KBM-7 (cell line): ENCODE measurements at places on chromosomes 1 and 21.
A peak's percentile ranks its signal among the peaks of the same experiment; 100 is the strongest.

- no peak for DNase-seq
Measured at GRCh38 chr1:51285055-51285454, 45.3 kb downstream of the TTC39A start.

DNA sequence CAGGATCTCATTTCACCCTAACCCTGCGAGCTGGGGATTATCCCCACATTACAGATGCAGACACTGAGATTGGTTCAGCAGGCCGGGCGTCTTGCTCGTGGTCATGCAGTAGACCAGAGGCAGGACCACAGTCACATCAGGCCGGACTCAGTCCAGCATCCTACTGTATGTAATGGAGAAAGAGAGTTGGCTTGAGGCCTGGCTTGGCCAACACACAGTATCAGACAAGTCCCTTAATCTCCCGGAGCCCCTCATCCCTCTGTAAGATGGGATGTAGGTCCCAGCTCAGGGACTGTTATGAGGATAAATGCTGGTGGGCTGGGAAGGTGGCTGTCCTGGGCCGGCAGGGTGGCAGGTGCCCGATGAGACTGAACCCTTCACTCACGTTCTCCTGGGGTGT, 66.1 kb upstream of the ACTL8 start:
- DNase-seq, result no peak

DNA sequence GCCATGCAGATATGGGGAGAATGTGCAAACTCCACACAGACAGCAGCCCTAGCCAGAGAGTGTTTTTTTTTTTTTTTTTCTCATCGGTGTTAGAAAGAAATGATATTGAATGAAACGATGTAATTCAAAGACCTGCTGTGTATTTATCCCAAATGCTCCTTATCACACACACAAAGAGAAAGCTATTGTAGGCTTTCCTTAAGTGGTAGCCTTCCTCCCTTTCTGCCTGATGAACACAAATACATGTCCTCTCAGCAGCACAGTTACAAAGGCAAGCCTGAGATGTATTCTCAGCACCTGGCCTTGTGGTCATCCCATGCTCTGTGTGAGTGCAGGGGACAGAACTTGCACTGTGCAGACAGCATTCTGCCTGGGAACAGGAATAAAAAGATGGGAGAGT, 93.8 kb downstream of the PLPPR5 start:
- no peak for DNase-seq

DNA sequence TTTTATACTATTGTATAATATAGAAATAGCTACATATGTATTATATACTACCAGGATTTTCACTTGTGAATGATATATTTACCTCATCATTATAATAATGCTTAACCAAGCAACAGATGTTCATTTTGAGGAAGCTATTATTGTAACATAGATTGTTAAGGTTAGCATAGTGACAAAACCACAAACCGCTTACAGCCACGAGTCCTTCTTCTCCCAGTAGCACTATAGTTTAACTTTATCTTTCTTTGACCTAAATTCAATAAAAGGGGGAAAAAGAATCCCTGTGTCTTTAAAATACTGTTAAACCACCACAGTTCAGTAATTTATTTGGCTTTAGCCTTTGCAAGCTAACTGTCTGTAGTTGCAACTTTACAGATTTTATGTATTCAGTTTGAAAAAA, 1039.4 kb upstream of the B3GALT2 start:
- peak; percentile 78 for DNase-seq

DNA sequence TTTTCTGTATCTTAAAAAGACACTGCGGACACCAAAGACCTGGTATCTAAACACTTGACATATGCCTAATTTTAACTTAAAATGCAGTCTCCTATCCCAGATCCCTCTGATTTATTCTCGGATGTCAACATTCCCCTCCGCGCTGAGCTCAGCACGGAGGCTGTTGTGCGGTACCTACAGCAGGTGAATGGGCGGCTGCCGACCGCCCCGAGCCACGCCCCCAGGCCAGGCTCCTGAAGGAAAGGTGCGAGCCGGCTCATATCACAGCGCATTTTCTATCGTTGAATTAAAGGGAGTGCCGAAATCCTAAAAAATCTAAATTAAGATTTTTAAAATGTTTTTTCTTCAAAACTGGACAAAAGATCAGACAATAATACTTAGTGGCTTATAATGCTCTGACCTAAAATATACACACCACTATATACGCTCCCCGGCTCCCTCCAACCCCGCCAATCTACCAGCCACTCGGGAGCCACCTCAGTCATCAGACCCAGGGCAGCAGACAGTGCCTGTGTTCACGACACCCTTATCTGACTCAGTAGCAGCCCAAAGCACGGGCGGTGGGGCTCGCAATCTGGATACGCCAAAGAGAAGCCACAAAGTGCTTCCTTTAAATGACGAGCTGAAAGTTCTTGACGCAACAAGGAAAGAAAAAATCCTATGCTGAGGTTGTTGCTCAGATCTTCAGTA, 4.1 kb downstream of the WRAP73 start:
- DNase-seq, result no peak

DNA sequence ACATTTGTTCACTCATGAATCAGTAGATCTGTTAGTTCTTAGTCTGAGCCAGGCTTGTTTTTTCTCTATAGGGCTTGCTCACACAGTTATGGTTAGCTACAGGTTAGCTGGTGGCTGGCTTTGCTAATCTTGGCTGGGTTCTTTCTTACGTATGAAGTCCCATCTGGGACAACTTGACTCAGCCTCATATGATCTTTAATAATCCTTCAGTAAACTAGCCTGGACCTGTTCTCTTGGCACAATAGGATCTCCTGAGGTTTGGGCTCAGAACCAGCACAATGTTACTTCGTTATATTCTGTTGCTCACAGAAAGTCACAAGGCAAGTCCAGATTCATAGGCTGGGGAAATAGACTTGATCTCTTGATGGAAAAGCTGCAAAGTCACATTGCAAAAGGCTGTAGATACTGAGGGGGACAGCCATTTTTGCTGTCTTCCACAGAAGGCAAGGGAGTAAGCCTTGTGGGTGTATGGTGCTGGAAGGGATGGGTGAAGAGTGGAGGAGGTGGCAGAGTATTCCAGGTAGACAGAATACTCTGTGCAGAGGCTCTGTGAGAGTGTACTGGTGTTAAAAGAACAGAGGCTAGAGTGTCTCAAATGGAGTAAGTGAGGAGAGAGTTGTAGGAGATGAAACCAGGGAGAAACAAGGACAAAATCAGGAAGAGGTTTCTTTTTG, 24.4 kb downstream of the EFCAB7 start:
- DNase-seq, result no peak

GRCh38 chr1:67666636-67667035, 18.4 kb upstream of the GADD45A start:
- DNase-seq, result no peak
